ENCODE measurements at places on chromosomes 7 and 10.

- DNase-seq: no peak
These were observed 63.6 kb downstream of the ARID5B start for GRCh38 chr10:61964949-61965702.

GRCh38 chr7:14218338-14218737 lies 228.9 kb upstream of the ETV1 start:
- no peak for DNase-seq

DNA sequence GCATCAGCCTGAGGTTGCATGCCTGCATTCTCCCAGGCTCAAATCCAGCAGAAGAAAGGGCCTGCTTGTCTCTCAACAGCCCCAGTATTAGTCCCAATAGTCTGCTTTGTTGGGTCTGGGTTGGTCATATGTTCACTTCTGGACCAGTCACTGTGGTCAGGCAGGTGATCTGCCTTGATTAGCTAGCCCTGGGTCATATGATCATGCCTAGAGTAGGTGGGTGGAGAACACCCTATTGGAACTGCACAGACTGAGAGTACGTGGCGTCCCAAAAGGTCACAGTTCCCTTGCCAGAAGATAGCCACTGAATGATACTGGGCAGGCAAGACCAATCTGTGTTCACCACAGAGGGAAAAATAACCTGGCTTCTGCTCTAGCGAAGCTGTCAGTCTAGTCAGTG lies 80.1 kb downstream of the SH2D4B start:
- DNase-seq: no peak

DNA sequence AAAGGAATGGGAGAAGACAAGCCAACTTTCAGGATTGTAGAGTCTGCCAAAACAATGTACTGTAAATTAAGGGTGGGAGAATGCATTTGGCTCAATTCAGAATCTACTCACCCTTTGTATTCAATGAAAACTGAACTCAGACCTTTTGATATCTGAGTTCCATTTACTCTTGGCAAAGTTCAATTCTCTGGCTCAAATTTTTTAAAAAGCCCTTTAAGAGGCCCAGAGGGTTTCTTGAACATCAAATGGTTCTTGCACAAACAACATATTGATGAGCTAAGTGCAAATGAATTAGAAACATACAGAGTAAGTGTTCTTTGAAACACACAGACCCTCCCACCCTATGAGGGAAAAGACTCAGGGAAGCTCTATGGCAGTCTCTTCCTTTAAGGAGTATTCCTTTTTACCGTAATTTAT lies 5.2 kb upstream of the XPNPEP1 start:
- DNase-seq: no peak

DNA sequence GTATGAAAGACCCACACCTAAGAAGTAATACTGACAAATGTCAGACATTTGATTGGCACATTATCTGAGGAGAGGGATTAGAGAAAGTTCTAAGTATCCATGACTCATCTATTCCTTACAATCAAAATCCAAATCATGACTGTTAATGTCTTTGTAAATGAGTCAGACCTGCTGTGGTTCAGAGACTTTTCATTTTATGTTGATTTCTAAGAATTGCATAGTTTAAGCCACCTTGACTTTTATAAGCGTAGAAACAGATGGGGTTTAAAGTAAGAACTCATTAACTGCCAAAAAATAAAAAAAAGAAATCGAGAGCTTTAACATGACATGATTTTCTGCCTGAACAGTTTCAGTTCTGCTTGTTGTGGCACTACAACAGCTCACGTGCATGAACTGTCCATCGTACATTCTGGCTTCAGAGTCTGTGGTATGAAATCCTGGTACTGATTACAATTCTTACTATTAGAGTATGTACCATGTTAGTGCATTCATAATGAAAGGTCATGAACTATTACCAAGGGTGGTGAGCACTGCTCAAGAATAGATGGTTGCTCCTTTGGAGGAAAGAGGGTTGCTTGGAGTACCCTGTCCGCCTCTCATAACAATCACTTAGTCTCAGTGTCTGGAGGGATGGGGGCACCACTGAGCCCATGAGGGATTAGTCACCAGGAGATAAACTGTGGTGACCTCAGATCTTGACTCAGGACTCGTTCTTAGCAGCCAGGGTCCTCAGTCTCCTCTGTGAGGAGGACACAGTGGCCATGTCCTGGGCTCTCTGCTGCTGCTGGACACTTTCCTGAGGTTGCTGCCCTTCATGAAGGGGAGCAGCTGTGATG lies 42.2 kb downstream of the ACSM6 start:
- DNase-seq: no peak

DNA sequence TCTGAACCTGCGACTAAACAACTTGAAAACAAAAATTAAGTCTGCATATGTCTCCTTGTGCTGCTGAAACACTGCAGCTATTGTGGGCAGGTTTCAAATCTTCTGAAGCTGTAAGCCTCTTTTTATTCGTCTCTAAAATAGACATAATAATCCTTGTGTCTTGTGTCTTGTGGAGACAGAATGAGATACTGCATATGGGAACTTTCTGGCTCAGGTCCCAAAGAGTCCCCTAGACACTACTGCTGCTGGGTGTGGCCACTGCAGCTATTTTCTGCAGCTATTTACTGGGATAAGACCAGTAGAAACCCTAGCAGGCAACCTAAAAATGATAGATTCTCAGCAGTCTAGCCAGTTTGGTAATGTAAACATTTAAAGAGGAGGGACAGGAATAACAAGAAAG lies 252.0 kb downstream of the ELMO1 start:
- no peak for DNase-seq

DNA sequence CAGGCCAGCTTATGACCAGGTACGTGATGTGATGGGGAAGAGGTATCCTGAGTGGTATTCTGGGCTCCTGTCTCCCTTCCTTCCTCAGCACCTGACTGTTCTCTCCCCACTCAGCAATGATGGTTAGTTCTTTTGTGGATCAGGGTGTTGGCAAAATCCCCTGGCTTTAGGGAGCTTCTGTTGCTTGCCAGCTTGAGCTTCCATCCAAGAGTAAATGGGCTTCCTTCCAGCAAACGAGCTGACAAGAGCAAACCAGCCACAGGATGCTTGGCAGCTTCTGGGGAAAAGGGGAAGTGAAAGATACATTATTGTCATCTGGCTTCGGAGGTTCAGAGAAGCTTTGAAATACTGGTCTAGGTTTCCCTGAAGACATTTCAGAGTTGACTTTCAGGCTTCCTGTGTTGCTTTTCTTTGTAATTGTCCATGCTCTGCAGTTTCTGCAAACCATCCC lies 5.2 kb downstream of the DUSP5 start:
- DNase-seq: no peak

GRCh38 chr10:43174969-43175368 lies 36.7 kb downstream of the CSGALNACT2 start:
- no peak for DNase-seq

GRCh38 chr10:10520491-10521385 lies 496.9 kb upstream of the CELF2 start:
- DNase-seq: no peak

DNA sequence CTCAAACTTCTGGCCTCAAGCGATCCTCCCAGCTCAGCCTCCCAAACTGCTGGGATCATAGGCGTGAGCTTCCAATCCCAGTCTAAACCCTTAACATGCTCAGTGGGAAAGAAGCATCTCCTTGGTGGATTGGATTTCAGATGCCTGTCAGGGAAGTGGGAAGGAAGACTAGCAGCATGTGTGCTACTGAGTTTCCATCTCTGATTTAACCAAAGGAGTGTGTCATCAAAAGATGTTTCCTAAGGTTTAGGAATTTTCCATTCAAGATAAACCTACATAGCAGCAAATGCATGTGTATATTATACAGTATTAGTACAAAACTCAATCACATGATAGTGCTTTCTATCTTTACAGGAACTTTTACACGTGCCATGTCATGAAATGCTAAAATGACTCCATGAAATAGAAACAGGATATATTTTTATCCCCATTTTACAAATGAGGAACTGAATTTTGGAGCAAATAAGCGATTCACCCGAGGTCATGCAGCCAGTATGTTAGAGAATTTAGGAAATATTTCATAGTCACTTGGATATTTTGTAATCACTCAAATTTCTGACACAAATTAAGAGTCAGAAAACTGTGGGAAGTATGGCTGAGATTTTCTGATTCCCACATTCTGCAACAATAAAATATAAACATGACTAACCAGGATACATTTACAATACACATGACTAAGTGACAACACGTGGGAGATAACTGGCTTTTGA lies 11.4 kb upstream of the TMEM26 start:
- DNase-seq: no peak

GRCh38 chr7:91066627-91067026 lies 197.6 kb upstream of the FZD1 start:
- no peak for DNase-seq

DNA sequence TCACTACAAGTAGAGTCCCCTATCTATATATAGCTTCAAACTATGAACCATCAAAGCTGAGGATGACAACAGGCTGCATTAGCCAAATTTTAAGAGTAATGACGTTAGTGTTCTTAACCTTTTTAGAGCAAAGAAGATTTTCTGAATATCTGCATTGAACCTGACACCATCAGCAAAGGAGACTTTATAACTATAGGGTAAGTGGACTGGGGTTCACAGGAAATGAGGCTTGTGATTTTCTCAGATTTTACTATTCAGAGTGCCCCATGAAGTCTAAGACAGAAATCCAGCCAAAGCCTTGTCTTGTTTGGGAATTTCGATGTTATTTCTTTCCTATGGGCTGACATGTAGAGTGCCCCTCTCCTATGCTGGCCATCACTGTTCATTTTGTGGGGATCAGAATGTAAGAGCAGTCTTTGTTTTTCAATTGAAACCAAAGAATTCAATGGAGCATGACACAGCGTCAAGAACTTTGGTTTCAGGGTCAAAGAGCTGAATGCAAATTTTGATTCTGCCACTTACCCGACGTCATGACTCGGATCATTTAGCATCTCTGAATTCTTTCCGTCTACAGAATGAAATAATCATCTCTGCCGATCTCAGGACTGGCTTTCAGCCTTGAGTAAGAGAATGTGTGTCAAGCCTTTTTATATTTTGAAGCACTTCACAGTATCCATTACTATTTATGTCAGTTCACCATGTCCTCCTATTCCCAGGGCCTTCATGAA lies 52.7 kb downstream of the DENND11 start:
- no peak for DNase-seq

GRCh38 chr10:80583685-80584084 lies 46.0 kb downstream of the SH2D4B start:
- DNase-seq: no peak

- no peak for DNase-seq
These were observed 812.2 kb downstream of the GRM8 start for GRCh38 chr7:126440542-126440941.

- no peak for DNase-seq
These were observed 60.7 kb upstream of the INHBA start for GRCh38 chr7:41763626-41764025.

DNA sequence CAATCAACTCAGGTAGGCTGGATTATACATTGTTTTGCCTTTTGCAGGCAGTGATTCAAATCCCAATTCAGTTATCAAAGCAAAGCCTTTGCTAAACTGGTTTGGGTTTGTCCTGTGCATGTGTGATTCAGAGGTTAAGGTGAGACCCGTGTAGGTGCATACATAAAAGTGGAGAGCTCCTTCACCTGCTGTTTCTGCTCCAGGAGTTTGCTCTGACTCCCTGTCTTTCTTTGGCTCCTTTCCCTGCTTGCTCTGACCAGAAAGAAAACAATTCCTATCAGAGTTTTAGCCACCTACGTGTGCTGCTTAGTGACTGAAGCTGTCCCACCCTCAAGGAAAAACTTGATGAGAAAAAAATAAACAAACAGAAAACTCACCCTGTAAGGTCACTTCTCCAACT lies 101.1 kb downstream of the TPST1 start:
- no peak for DNase-seq

- no peak for DNase-seq
These were observed 127.8 kb upstream of the NPSR1 start for GRCh38 chr7:34530259-34530658.

DNA sequence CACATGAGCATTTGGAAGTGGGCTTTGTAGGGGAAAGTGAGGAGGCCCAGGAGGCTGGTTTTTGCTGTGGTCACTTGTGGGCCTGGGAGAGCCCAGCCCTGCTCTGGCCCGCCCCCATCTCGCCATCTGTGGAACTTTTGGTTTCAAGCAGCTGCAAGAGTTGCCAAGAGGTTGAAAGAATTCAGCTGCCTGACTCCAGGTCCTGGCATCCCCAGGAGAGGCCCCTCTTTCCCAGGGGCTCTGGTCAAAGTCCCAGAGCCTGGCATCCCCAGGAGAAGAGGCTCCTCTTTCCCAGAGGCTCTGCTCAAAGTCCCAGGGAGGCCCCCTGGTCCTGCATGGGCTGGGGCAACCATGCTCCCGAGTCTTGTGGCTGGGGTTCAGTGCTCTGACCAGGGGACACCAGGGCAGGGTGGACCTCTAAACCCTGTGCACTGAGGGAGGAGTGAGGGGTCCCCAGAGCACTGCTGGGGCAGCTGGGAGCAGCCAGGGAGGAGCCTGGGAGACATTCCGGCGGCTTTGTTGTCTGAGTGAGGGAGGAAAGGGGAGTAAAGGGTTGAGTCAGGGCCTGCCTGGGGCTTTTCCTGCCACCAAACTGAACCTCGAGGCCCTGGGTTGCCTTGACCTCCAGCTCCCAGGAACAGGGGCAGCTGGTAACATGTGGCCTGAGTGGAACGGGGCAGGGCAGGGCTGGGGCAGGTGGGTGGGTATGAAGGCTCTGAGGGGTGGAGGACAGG lies 27.7 kb upstream of the CSGALNACT2 start:
- DNase-seq: no peak

DNA sequence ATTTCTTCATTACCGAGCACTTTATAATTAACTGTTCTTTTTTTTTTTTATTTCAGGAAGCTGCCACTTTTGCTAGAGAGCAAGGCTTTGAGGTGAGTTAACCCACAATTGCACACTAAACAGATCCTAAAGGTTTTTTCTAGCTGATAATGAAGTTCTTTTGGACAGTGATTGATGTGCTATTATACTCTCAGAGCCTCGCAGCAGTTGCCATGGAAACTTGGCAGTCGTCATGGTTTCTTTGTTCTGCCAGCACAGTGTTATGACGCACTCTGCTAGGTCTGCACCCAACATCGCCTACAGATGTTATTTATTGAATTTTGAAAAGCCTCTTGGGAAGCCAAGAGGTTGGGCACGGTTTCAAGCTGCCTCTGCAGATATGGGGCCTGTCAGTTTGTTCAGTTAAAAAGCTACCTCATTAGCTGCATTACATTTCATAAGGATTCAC lies 237.2 kb upstream of the KAT6B start:
- DNase-seq: peak; percentile 83

DNA sequence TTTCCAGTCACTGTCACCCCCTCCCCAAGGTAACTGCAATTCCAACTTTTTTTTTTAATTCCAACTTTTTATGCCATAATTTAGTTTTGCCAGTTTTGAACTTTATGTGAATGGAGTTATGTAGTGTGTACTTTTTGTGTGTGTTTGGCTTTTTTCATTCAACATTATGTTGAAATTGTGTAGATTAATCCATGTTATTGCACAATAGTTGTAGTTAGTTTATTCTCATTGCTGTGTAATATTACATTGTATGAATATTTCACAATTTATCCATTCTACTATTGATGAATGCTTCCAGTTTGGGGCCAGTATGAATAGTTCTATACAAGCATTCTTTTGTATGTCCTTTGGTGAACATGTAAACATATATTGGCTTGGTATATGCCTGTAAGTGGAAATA lies 32.5 kb downstream of the MXI1 start:
- no peak for DNase-seq

All from activated CD4-positive, alpha-beta T cell treated with anti-CD3 and anti-CD28 coated beads, Interleukin-2, amount 50 U/mL, for 24 hours (primary cell).